ENCODE measurements at places on chromosomes 1 and 21. TPM values are rescaled to one million over a fixed set of nuclear protein-coding genes. Genes with fewer than 3 reads are reported as not detected.

BGLAP gene
- total RNA-seq: 1.4 TPM

GJB5 gene
- 4.6 TPM for total RNA-seq

C1orf94 gene
- total RNA-seq: not detected

ZBTB17 gene
- total RNA-seq: 31.6 TPM

GRCh38 chr1:117895482-117896114 lies 33.8 kb downstream of the GDAP2 start:
- DNase-seq: peak; percentile 54

- peak; percentile 35 for DNase-seq
Observed at GRCh38 chr1:197614916-197615692, 160.2 kb downstream of the DENND1B start.

DNA sequence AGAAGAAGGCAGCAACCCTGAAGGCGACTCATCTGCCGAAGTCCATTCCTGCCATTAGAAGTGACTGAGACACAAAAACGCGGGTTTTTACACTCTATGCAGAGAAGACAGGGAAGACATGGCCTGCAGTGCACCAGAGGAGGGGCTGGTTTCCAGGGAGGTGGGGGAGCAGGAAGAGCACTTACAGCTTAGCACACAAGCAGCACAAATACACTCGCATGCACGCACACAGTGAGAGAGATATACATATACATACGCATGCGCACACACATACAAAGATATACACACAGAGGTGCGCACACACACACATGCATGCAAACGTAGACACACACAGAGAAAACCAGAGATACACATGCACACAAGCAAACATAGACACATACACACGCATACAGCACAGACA lies 210.9 kb upstream of the CSF3R start:
- no peak for DNase-seq

Data from HCT116 (cell line).